ENCODE measurements at places on chromosomes 3 and 15.

- DNase-seq: no peak
Measured at GRCh38 chr15:78359041-78359808, 19.1 kb downstream of the CRABP1 start.

DNA sequence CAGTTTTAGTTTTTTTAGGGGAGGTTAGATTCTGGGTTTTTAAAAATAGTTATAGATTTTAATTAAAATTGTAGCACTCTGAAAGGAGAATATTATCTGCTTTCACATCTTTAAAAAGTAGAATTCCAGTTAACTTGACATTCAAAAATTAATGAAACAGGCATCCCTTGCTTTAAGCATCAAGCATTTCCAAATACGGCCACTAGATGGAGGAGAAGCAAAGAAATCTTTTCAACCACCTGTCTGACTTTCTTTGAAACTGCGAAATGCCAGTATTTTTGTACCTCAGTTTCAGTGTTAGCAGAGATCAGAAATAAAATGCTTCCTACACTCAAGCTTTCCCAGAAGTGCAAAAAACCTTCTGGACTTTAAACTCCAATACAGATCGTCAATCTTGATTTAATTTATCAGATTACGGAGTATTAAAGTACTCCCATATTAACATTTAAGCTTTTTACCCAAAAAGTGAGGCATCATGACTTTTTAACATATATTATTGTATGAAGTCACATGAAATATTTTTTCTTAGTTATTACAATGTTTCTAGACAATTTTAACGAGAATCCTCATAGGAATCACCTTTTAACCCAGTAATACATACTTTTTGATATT lies 153.3 kb downstream of the P3H2 start:
- DNase-seq: no peak

GRCh38 chr3:184334470-184335158 lies 2.8 kb upstream of the FAM131A start:
- no peak for DNase-seq

DNA sequence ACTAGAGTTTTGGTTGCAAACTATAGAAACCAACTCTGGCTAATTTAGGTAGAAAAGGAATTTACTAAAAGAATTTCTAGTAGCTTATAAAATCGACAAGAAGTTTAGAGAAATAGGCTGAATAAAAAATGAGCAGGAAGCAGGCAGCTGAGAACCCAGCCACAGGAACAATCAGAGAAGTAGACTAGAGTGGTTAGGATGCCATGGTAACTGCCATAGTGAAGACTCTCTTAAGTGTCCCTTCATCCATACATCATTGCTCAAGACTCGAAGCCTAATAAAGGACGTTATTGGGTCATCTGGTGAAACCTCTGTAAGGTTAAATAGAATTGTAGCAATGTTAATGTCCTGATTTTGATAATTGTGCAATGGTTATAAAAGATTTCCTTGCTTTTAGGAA lies 13.8 kb downstream of the AVEN start:
- no peak for DNase-seq

DNA sequence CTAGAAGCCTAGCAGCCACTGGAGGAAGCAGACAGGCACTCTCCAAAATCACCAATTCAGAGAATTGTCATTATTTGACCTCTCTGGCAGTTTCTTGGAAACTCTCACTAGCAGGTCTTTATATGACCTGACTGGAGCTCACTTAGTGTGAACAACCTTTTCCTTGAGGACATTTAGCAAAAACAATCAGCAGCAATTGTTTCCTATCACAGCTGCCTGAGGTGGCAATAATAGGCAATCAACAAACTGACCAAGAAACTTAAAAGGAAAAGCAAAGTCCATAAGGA lies 162.4 kb upstream of the STT3B start:
- no peak for DNase-seq

DNA sequence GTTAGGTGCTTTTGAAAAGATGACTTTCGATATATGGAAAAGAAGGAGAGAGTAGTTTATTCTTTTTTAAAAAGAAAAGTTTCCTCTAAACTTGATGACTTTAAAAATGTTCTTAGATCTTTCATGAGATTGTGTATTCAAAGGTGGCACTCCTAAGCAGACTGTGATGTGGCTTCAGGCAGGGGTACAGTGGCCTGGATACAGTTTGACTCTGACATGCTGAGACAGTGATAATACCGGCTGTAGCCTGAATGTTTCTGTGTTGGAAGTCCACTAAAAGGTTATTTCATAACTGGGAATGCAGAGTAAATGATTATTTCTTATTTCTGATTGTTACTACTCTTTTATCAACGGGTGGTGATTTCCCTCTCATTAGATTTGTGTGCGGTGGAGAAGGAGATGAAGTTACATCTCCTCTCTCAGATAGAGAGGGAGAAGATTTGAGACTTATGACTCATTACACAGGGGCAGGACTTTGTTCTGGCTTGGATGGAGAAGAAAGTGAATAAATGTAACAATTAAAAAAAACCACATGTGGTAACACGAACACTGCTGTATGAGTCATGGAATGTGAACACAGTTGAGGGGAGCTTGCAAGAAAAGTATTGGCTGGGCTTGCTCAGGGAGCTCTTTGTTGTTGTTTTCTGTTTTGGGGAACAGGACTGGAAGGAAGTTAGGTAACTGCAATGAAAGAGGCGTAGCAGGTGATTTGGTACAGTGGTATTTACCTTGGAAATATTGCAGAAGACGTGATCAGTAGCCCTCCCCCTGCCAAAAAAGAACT lies 21.6 kb downstream of the SPTSSB start:
- no peak for DNase-seq

DNA sequence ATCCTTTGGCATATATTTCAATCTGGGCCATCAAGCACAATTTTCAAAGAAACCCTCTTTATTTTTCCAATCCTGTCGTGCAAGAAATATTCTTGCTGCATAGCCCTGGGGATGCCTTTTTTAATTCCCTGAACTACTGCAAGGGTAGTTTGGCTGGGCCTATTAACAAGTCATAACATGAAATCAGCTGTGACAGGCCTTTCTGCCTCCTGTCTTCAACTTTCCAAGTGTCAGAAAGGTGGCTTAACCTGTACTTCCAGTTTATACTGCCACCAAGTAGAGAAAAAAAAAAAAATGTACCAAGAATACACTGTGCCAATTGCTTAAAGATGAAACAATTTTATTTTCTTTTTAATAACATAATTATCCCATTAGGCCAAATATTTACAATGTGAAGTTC lies 32.4 kb upstream of the SPPL2A start:
- no peak for DNase-seq
